ENCODE measurements at places on chromosomes 13 and 19.

DNA sequence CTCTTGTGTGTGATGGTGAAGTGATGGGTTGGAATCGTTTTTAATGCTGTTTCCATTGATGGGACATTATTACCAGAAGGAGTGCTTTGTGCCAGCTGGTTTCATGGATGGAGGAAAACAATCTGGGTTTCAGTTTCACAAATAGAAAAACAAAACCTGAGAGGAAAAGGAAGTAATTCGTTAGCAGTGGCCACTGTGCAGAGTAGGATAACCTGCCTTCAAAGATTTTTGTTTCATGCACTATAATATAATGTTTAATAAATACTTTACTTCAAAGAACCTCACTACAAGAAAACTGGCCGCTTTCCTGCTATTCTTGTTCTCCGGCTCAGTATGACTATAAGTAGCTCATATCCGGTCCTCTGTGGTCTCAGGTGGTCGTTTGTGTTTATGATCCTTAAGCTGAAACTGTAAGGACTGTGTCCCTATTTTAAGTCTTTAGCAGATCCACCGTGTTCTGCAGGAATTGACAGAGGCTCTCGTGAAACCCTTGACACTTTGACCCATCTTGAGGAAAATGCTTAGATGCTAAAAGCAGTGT, 104.7 kb downstream of the GGACT start:
- no peak for DNase-seq

DNA sequence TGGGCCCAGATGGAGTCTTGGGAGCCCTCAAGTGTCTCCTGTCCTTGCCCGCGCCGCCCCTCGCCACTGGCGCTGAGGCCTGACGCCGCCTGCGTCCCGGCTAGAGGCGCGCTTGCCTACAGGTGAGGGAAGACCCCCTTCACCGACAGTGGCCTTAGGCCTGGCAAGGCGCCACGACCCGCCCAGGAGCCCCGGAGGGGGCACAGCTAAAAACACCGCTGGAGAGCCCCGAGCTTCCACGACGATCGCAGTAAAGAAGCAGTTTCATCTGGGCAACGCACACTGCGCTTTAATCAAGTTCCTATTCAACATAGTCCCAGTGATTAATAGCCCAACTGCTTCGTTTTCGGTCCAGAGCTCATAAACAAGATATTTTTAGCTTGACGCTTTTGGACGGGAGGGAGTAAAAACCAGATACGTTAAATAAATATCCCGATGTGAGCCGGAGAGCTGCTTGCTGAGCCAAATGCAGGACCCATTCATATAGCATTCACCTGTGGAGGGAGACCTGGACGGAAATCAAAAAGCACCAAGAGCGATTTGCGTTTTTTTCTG, 1.5 kb upstream of the CEBPA start:
- DNase-seq, result no peak

DNA sequence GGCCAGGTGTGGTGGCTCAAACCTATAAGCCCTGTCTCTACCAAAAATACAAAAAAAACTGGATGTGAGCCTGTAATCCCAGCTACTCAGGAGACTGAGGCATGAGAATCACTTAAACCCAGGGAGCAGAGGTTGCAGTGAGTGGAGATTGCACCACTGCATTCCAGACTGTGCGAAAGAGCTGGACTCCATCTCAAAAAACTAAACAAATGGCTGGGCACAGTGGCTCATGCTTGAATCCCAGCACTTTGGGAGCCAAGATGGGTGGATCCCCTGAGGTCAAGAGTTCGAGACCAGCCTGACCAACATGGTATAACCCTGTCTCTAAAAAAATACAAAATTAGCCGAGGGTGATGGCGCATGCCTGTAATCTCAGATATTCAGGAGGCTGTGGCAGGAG, 34.9 kb upstream of the ZNF83 start:
- DNase-seq, result no peak

DNA sequence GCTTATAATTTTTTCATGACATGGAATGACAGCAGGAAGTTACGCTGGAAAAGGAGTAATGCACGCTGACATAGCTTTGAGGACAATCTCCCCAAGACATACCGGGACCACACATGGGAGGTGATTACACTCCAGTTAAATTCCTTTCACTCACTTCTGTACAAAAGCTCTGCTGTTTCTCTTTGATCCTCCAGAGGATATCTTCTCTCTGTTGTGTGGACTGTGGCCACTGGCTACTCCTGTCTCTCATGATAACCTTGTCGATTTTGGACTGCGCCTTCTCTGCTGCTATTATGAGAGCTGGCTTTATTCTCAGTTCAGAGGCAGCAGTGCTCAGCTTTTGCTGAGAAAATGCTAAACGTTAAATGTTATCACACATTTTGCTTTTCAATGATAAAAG, 464.6 kb downstream of the FGF9 start:
- no peak for DNase-seq

DNA sequence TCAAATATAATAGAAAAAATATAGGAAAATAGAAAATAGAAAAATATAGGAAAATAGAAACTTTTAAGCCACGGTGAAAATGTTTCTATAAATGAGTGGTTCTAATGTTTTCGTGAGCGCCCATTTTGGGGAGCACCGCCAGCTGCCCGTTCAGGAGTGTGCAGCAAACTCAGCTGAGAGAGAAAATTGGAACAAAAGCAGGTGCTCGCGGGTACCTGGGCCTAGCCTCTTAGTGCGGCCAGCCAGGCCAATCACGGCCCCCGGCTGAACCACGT, 204 bp upstream of the PDX1 start:
- DNase-seq, result no peak

DNA sequence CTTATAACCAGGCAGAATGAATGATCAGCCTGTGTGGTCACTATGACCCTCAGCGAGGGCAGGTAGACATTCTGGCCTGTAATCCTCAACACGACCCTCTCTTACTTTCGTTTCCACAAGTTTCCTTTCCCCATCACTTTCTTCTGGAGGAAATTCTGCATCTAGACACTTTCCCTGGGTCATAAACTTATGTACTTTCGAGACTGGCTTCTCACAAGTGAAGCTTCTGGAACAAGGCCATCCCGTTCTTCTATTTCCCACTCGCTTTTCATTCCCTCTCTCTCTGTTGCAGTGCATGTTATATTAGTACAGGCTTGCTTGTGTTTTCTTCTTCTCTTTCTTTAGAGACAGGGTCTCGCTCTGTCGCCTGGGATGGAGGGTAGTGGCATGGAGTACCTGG, 23.1 kb upstream of the KL start:
- DNase-seq, result no peak

DNA sequence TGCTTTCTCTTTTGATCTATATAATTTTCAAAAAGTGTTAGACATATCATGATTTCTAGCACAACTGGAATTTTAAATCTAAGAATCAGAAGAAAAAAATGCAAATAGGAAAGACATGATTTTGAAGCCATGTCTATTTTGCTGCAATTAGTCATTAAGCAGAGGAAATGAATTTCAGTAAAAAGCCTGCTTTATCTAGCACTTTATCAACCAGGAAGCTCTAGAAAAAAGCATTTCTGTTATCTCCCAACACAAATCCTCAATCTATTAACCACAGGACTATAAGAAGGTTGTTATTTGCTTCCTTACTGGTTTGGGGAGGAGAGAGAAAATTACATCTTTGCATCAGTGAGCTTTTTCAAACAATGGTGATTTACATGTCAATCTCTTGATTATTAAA, 716.7 kb downstream of the DIAPH3 start:
- DNase-seq, result no peak

GRCh38 chr13:76499891-76500290, 386.3 kb downstream of the KCTD12 start:
- no peak for DNase-seq

DNA sequence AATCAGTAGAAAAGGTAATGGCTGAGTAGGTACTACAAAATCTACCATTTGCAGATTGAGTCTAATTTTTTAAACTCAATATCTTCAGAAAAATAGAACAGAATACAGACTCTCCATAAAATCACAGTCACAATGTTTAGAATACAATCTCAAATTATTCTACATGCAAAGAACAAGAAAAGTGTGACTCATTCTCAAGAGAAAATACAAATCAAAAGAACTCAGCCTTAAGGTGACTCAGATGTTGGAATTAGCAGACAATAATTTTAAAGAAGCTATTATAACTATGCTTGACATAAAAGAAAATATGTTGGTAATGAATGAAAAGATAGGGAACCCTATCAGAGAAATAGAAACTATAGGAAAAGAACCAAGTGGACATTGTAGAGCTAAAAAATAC, 78.9 kb downstream of the RXFP2 start:
- DNase-seq, result no peak

DNA sequence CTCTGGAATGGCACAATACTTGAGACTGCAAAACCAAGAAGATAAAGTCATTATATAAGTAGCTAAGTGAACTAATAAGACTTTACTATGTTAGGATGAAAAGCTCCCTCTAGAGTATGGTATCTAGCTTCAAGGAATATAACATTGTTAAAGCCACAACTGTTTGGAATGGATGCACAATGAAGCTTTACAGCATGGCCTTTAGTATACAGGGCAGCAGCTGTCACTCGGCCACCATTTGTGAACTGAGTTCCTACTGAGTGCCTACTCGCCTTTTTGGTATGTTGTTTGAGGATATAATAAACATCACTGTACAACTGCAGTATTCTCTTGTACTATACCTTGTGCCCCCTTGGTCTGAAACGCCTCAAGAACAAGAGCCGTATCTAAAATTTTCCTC, 6.8 kb downstream of the ALG5 start:
- DNase-seq, result no peak

DNA sequence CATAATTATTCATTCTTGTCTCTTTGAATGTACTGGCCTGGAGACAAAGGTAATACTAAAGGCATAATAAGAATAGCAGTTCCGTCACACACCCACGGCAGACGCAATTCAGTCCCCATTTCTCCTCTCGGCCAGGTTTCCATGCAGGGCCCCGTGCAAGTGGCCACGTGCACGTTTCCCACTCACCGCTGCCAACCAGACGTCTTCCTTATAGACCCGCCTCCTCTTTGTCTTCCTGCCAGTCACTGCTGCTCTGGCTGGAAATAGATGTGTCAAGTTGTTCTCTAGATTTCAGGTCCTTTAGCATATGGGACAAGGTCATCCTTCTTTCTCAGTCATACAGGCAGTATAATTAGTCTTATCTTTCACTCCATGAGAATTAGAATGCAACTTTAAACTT, 204.3 kb downstream of the SUCLA2 start:
- DNase-seq, result no peak

GRCh38 chr13:104943331-104943730, 1592.1 kb downstream of the EFNB2 start:
- DNase-seq, result no peak

GRCh38 chr13:44273991-44274770, 99.4 kb upstream of the SERP2 start:
- no peak for DNase-seq

- no peak for DNase-seq
These were observed 49.2 kb downstream of the GADD45B start for GRCh38 chr19:2524840-2525723.

- no peak for DNase-seq
These were observed 945 bp downstream of the AMER2 start for GRCh38 chr13:25171170-25171516.

GRCh38 chr19:52891336-52891735, 6.1 kb downstream of the ZNF320 start:
- DNase-seq, result no peak

DNA sequence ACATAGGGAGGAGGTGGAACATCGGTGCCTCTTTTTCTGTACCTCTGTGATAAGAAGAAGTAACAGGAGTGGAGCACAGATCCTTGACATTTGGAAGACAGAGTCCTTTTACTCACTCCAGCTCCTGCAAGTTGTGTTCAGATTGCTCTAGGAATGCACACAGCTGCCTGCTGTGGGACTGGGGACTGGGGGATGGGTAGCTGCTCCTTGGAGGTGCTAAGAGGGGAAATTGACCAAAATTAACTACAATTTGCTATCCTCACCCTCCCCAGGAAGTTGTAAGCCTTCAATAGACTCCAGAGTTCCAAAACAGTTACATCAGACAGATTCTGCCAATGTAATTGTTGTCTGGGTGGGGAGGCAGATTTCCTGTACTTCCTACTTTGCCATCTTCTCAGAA, 317.9 kb downstream of the MTUS2 start:
- no peak for DNase-seq

GRCh38 chr19:3013263-3013725, 15.8 kb downstream of the TLE2 start:
- DNase-seq, result no peak

GRCh38 chr19:52034051-52034728, 6.0 kb upstream of the ZNF614 start:
- DNase-seq, result no peak

GRCh38 chr19:29154163-29154562, 58.8 kb downstream of the UQCRFS1 start:
- no peak for DNase-seq

DNA sequence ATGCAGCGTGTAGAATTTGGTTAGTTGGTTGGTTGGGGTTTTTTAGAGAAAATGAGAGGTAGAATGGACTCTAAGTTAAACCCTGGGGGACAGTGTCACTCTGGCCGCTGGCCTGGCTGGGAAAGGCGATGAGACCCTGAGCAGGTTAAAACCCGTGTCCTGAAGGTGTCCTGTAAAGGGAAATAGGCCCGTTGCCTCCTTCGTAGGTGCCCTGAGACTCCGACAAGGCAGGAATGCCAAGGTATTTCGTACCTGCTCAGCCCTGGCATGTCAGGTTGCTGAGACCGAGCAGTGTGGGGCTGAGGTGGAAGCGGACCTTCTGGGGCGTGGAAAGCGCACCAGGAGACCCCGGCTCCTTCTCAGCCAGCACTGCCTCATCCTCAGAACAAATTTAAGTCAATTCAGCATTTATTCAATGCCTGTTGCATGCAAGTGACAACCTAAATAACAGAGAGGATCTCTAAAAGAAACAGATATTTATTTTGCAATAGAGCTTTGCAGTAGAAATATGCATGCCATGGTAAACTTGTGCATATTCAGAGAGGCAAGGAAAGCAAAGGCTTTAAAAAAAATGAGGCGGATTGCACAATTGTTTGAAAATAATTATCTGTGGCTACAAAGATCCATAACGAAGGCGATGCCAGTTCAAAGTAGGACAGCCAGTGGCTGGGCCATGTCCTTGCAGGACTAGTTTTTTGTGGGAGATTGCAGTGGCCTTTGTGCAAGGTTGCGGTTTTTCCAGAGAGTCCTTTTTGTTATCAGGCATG, 1.4 kb upstream of the RAB20 start:
- no peak for DNase-seq

GRCh38 chr13:51804295-51805172, 571 bp upstream of the DHRS12 start:
- no peak for DNase-seq

GRCh38 chr19:54478677-54479266, 5.7 kb upstream of the CDC42EP5 start:
- DNase-seq, result no peak

All from stimulated activated CD4-positive, alpha-beta T cell treated with anti-CD3 and anti-CD28 coated beads, Interleukin-1b, Interleukin-23, amount 100 ng/mL, for 24 hours (primary cell).